ENCODE measurements at places on chromosomes 3 and 15. TPM values are rescaled to one million over a fixed set of nuclear protein-coding genes. Genes with fewer than 3 reads are reported as not detected.
A peak's percentile ranks its signal among the peaks of the same experiment; 100 is the strongest.

DNA sequence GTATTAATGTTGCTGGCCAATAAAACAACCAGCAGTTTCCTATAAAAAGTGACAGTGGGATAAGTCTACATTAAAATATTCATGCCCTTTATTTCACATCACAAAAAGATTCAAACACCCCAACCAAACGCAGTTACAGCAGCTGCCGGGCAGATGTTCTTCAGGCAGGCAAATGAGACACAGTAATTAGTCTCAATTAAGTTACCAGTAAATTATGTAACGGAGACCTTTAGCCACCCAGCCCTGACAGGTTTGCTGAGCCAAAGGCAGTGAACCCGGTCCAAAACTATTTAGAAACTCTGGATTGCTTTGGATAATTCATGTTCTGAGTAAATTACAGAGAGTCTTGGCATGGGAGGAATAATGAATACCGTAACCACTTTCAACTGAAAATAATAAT is 289.2 kb upstream of the LYSMD4 start:
- DNase-seq: no peak

Gene SEMA6D
- total RNA-seq: 1.2 TPM

Gene LOXL1
- 129 TPM for total RNA-seq

Gene KIAA1143
- total RNA-seq: 36.5 TPM

GRCh38 chr3:65793495-65794200 is 245.1 kb downstream of the MAGI1 start:
- peak; percentile 30 for DNase-seq

DNA sequence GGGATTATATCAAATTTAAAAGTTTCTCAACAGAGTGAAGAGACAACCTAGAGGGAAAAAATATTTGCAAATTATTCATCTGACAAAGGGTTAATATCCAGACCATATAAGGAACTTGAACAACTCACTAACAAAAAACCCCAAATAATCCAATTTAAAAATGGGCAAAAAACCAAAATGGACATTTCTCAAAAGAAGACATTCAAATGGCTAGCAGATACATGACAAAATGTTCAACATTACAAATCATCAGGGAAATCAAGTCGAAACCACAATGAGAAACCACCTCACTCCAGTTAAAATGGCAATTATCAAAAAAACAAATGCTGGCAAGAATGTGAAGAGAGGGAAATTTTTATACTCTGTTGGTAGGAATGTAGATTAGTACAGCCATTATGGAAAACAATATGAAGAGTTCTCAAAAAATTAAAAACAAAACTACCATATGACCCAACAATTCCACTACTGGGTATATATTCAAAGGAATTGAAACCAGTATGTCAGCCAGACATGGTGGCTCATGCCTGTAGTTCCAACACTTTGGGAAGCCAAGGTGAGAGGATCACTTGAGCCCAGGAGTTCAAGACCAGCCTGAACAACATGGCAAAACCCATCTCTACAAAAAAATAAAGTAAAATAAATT is 88.5 kb downstream of the CSNK1G1 start:
- DNase-seq: no peak
